ENCODE measurements at places on chromosomes 2 and 18.

- DNase-seq = no peak
Observed at GRCh38 chr2:80529466-80530165, 225.1 kb upstream of the LRRTM1 start.

- no peak for DNase-seq
Observed at GRCh38 chr2:171365232-171365631, 68.6 kb downstream of the METTL8 start.

- DNase-seq = no peak
Observed at GRCh38 chr18:33918571-33918970, 306.1 kb downstream of the NOL4 start.

- DNase-seq = no peak
Observed at GRCh38 chr2:218184331-218184730, 17.6 kb upstream of the CXCR1 start.

DNA sequence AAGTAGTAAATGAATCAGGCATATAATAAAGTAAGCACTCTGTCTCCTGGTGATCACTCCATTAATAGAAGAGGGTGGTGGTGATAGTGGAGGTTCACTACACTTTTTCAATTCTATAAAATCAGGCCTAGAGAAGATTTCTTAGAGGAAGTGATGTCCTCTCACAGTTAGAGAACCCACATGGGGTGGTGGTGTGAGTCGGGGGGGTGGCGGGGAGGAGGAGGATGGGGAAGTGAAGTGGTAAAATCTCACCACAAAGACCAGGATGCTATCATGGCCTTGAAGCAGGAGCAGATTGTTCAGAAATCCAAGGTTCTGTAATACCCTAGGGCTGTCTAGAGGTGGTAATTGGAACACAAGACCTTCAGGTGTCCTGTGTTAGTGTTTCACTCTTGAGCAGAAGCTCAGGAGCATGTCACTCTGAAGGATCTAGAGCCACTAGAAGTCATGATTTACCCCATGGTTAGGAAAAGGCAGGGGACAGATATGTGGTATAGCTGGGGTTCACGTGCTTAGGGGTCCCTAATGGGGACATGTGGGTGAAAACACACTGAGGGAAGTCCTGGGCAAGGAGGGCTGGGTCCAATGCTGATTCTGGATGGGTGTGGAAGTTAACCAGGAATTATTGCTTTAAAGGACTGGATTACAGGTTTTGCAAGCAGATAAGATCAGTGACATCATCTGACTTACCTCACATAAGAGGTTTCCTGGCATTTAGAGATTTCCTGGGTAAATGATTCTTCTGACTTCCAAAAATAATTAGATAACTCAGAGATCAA lies 31.0 kb downstream of the RNF125 start:
- no peak for DNase-seq
